ENCODE measurements at places on chromosomes 16 and 17.

DNA sequence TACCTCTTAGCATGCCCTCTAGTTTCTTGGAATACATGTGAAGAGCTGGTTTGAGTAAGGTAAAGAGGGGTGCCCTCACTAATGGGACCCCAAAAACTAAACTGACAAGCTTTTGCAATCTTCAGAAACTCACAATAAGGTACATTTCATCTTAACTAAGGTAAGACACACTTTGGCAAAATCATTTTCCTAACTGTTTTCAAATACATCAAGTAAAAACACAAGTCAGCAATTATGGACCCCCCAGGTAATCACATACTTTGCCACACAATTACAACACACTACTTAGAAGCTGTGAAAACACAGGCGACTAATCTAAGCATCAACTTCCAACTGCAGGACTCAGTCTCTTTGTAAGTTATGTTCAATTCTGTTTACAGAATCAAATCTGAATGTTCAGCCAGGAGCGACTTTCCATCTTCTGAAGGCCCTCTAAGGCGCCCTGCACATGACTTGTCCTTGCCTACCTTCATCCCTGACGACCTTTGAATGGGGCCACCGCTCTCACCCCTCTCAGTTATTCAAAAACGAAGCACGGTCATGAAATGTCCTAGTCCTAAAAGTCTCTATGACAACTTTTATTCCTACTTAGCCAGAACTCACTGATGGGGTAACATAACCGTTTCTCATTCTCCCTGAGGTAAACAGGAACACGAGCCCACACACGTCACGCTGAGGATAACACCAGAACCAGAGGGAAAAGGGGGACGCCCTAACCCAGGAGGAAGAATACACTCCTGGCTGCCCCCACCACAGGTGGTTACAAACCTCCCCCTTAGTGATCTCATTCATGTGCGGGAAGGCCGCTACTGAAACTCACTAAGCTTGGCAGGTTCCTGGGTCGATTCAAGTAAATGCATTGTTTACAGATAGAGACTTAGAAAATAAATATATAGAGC, 5.5 kb downstream of the CREBBP start:
- DNase-seq: no peak
- H3K4me1 ChIP-seq: peaks cover 25% of the 10 kb centered on the region
- no peak overlapping the region for H3K4me3 ChIP-seq
- H3K36me3 ChIP-seq: peaks cover 11% of the 10 kb centered on the region
- H3K27ac ChIP-seq: no peak overlapping the region

DNA sequence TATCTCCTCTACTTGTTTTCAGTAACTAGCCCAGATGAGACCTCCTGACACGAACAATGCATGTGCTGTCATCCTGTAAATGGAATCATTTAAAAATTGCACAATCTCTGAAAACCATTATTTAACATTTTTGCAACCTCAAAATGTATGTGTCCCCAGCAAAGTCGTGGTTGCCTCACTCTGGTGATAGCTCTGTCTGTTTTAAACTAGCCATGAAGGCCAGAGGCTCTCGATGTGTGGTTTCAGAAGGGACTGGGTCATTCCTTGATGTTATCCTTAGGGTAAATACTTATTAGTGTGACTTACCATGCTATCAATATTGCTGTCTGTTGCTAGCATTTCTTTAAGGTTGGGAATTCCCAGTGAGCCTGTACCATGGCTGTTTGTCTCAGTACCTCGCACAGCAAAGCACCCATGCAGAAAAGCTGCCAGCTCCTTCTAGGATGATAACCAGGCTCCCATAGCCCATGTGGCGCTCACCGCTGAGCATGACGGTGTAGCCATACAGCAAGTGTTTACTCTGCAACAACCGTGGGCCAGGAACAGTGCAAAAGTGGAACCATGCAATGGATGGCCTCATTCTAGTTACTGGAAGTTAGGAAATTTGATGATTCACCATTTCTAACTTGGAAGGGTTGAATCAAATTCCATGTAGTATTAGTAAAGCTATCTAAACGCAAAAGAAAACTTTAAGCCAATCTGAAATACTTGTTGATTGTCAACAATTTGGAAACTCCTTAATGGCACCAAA, 2.9 kb upstream of the PGS1 start:
- DNase-seq: peak; percentile 99
- no peaks in the 10 kb centered on the region for H3K27me3 ChIP-seq
- H3K27ac ChIP-seq: peak overlapping the region; percentile 97
- H3K4me3 ChIP-seq: peak overlapping the region; percentile 52
- peaks cover 6% of the 10 kb centered on the region for H3K36me3 ChIP-seq

- no peak for DNase-seq
- H3K27ac ChIP-seq: no peak overlapping the region
- H3K4me3 ChIP-seq: no peak overlapping the region
- no peaks in the 10 kb centered on the region for H3K4me1 ChIP-seq
These were observed 412.4 kb upstream of the ERCC4 start for GRCh38 chr16:13507530-13507929.

- DNase-seq: no peak
- H3K4me3 ChIP-seq: no peak overlapping the region
- H3K4me1 ChIP-seq: peaks cover 7% of the 10 kb centered on the region
- H3K27me3 ChIP-seq: no peaks in the 10 kb centered on the region
These were observed 85.5 kb upstream of the CREBBP start for GRCh38 chr16:3965781-3966582.

GRCh38 chr16:71428883-71429282, 13.0 kb downstream of the TLE7 start:
- no peak overlapping the region for H3K27ac ChIP-seq
- no peak overlapping the region for H3K4me3 ChIP-seq
- H3K36me3 ChIP-seq: no peaks in the 10 kb centered on the region
- peaks cover 7% of the 10 kb centered on the region for H3K4me1 ChIP-seq
- DNase-seq: no peak

DNA sequence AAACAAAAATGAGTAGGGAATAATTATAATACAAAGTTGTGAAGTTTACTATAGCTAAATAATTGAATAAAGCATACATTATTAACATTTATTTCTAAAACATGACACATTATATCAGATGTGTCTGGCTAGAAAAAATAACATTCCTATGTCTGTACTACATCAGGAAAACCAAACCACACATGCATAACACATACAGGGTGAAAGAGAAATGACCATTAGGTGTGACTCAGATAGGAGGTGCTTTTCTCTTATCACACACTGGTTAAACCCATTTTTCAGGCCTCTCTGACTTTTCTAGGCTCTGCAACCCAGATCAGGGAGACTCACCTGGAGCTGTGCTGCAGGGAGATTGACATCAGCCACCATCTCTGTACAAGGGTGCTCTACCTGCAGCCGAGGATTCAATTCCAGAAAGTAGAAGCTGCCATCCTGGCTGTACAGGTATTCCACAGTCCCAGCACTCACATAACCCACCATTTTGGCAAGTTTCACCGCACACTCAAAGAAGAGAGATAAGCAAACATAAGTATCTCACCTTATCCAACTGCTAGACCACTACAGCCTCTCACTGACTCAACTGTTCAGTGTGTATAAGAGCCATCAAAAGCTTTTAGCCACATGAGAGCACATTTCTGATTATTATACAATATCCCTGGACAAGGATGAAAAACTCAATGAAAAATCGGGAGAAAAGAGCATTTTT, 116.6 kb upstream of the C17orf78 start:
- H3K4me3 ChIP-seq: no peak overlapping the region
- DNase-seq: peak; percentile 6
- H3K27ac ChIP-seq: no peak overlapping the region
- H3K4me1 ChIP-seq: peaks cover 2% of the 10 kb centered on the region

DNA sequence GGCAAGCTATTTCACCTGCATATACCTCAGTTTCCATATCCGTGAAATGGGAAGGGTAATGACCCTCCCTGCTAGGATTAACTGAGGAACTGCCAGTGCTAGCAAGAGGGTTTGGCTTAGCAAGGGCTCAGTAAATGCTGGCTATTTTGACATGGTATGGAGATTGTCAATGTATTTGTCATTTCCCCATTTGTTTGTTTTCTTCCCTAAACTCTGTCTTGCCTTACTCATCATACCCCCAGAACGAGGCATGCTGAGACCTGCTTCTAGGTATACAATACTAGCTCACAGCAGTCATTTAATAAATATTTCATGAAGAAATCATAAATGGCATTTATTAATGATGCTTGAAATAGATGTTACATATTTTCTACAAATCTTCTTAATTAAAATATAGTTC, 124.0 kb downstream of the DYNLRB2 start:
- no peak overlapping the region for H3K4me3 ChIP-seq
- DNase-seq: no peak
- no peak overlapping the region for H3K27ac ChIP-seq

DNA sequence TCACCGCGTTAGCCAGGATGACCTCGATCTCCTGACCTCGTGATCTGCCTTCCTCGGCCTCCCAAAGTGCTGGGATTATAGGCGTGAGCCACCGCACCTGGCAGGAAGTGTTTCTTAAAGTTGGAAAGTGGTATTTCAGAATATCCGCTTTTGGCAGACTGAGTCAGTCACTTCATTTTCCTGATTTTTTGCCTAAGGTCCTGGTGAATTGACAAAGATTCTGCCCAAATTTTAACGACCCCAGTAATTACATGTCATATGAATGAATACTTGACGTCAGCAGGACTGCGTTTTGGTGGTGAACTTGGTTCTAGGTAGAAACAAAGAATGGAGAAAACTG, 4.5 kb upstream of the BRCA1 start:
- no peak for DNase-seq
- peaks cover 25% of the 10 kb centered on the region for H3K36me3 ChIP-seq
- H3K4me1 ChIP-seq: peaks cover 9% of the 10 kb centered on the region
- H3K27ac ChIP-seq: no peak overlapping the region

GRCh38 chr16:10114409-10114808, 67.8 kb downstream of the GRIN2A start:
- no peaks in the 10 kb centered on the region for H3K27me3 ChIP-seq
- H3K4me3 ChIP-seq: no peak overlapping the region
- DNase-seq: peak; percentile 23

DNA sequence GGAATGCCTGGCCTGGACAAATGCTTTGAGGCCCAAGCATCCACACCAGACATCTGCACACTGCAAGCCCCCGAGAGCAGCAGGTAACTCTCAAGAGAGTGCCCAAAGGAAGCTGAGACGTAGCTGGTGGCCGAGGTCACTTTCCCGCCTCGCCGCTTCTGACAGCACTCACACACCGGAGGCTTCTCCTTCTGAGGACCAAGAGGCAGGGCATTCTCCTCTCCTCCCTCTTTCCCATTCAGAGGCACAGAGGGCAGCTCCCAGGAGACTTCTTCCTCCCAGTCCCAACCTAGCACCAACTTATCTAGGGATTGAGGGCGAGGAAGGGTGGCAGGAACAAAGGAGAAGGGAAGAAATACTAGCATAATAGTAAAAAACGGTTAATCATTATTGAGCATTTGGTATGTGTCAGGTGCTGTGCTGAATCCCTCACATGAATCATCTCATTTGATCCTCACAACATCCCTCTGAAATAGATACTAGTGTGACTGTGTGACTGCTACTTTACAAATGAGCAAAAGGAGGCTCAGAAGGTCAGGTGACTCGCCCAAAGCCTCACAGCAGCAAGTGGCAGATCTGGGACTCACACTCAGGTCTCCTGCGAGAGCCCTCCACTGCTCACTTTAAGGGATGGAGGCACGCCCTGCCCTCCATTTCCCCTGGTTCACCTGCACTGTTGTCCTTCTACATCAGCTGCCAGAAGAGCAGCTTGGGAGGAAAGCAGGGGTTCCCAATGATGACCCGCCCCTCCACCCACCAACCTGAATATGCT, 41.8 kb downstream of the MYO18A start:
- H3K4me1 ChIP-seq: peaks cover 41% of the 10 kb centered on the region
- no peak overlapping the region for H3K4me3 ChIP-seq
- no peaks in the 10 kb centered on the region for H3K27me3 ChIP-seq
- peak overlapping the region; percentile 2 for H3K27ac ChIP-seq
- H3K36me3 ChIP-seq: peaks cover 9% of the 10 kb centered on the region
- DNase-seq: no peak

DNA sequence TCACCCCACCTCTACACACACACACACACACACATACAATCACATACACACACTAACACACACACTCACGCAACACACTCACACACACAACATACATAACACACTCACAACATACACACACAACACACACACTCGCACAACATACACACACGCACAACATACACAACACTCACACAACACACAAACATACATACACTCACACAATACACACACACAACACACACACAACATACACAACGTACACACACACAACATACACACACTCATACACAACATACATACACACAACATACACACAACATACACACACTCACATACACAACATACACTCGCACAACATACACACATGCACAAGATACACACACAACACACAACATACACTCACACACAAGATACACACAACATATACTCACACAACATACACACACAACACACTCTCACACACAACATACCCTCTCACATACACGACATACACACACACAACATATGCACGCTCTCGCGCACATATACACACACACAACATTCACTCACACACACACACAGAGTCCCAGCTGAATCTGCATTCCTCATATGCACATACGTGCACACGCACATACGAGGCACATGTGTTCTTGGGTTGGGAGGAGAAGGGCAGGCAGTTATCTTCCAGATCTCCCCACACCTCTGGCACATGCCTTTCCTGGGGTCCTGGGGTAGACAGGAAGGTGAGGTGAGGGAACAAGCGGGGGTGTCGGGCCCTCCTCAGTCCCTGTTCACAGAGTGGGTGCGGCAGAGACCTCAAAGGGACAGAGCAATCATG, 1.1 kb downstream of the ASGR2 start:
- no peak for DNase-seq
- peaks cover 71% of the 10 kb centered on the region for H3K27me3 ChIP-seq
- no peak overlapping the region for H3K4me3 ChIP-seq
- no peaks in the 10 kb centered on the region for H3K36me3 ChIP-seq
- H3K4me1 ChIP-seq: peaks cover 3% of the 10 kb centered on the region

GRCh38 chr17:32015245-32016013, 8.2 kb downstream of the LRRC37B start:
- H3K4me3 ChIP-seq: no peak overlapping the region
- H3K27ac ChIP-seq: no peak overlapping the region
- H3K36me3 ChIP-seq: peaks cover 15% of the 10 kb centered on the region
- no peak for DNase-seq
- H3K27me3 ChIP-seq: no peaks in the 10 kb centered on the region

GRCh38 chr16:76157629-76158028, 119.6 kb upstream of the CNTNAP4 start:
- H3K4me1 ChIP-seq: no peaks in the 10 kb centered on the region
- H3K4me3 ChIP-seq: no peak overlapping the region

- H3K36me3 ChIP-seq: no peaks in the 10 kb centered on the region
- no peak for DNase-seq
- H3K27me3 ChIP-seq: no peaks in the 10 kb centered on the region
- H3K4me3 ChIP-seq: no peak overlapping the region
- no peaks in the 10 kb centered on the region for H3K4me1 ChIP-seq
These were observed 88.0 kb downstream of the TMEM100 start for GRCh38 chr17:55634702-55635101.

Data from mesenchymal stem cell (in vitro differentiated cells and primary cell).